DMS153 (cell line): ENCODE measurements at places on chromosomes 2 and 18.

DNA sequence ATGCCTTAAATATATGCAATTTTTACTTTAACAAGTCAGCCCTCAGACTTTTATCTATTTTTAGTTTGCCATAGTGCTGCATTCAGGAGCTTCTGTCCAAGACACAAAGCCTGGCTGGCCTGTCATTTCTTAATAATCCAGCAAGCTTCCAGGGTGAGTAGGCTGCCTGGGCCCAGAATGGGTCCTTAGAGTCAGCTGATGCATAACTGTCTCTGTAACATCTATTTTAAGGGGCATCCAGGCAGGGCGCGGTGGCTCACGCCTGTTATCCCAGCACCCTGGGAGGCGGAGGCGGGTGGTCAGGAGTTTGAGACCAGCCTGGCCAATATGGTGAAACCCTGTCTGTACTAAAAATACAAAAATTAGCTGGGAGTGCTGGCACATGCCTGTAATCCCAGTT is 11.8 kb upstream of the GNLY start:
- no peak for DNase-seq

GRCh38 chr2:36355151-36355889 is at the start of gene CRIM1:
Gene CRIM1 (plus strand): TSS chr2:36355778. CDS start chr2:36356293, 515 bp downstream.
- peak; percentile 15 for DNase-seq

- DNase-seq = no peak
Measured at GRCh38 chr2:107418708-107419107, 408.0 kb upstream of the RGPD4 start.

- DNase-seq = no peak
Measured at GRCh38 chr2:10733566-10733925, 12.1 kb downstream of the ATP6V1C2 start.

- DNase-seq = no peak
Measured at GRCh38 chr2:41618754-41619153, 429.1 kb upstream of the PKDCC start.
